Frontal cortex (tissue), 4 donors: ENCODE measurements at places on chromosomes 4 and X. TPM values are rescaled to one million over a fixed set of nuclear protein-coding genes. Genes with fewer than 3 reads are reported as not detected.

ASB5 gene
- 0.41 TPM for total RNA-seq

KLB gene
- total RNA-seq = under 0.01 TPM

JCHAIN gene
- total RNA-seq = under 0.01 TPM

CPE gene
- 463 TPM for total RNA-seq

TCEAL6 gene
- 9.4 TPM for total RNA-seq

CCKAR gene
- not detected for total RNA-seq

UGT2B11 gene
- not detected for total RNA-seq
